A549 treated with Hydrocortisone at 1 μM for 4 hours (cell line): ENCODE measurements at places on chromosomes 4 and X. TPM values are rescaled to one million over a fixed set of nuclear protein-coding genes. Genes with fewer than 3 reads are reported as not detected.

The GABRQ gene
- 0.13 to 0.23 TPM (median 0.20 TPM) in 5 replicates for total RNA-seq

The IDS gene
- 91.2 to 99.9 TPM (median 95.5 TPM) in 5 replicates for total RNA-seq

The CD38 gene
- total RNA-seq, result 11.0 to 15.4 TPM (median 13.4 TPM) in 5 replicates

The HMX1 gene
- 0.09 to 0.13 TPM (median 0.10 TPM) in 4 of 5 replicates, not detected in the other for total RNA-seq
